CD4-positive, alpha-beta T cell treated with Interleukin-17A for 4 hours (primary cell): ENCODE measurements at places on chromosomes 16 and 17.

GRCh38 chr16:77246150-77246549 lies 46.9 kb downstream of the SYCE1L start:
- DNase-seq: no peak

GRCh38 chr17:12230481-12231354 lies 210.0 kb downstream of the MAP2K4 start:
- no peak for DNase-seq

GRCh38 chr16:17133851-17134250 lies 336.9 kb downstream of the XYLT1 start:
- DNase-seq: no peak

DNA sequence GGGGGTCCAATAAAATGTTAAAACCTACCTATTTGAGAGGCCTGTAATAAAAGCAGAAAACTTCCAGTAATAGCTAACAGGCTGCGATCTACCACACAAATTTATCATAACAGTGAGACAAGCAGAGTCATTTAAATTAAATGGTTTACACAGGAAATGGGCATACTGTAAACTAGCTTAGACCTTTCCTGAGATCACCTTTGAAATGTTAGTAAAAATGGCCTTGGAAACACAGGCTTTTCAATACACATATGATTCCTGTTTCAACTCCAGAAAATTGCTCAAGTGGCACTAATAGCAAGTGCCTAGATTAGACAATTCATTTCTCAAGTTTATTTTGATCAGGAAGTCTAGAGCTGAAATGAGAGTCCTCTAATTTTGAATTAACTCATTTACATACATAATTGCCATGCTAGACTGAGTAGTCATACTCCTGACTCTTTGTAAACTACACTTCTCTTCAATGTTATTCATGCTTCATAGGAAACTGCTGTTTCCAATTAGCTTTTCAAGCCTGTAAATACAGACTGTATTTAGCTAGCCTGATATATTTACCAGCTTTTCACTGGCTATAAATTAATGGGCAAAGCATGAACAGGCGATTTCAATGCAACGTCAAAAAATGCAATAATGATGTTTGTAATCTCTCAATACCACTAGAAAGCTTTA lies 43.3 kb downstream of the PARN start:
- no peak for DNase-seq

- no peak for DNase-seq
Measured at GRCh38 chr17:68969101-68969500, 13.9 kb upstream of the ABCA8 start.

- DNase-seq: no peak
Measured at GRCh38 chr17:82443465-82444283, 6.9 kb downstream of the CYBC1 start.

GRCh38 chr17:32976131-32976530 lies 15.5 kb upstream of the SPACA3 start:
- DNase-seq: no peak

DNA sequence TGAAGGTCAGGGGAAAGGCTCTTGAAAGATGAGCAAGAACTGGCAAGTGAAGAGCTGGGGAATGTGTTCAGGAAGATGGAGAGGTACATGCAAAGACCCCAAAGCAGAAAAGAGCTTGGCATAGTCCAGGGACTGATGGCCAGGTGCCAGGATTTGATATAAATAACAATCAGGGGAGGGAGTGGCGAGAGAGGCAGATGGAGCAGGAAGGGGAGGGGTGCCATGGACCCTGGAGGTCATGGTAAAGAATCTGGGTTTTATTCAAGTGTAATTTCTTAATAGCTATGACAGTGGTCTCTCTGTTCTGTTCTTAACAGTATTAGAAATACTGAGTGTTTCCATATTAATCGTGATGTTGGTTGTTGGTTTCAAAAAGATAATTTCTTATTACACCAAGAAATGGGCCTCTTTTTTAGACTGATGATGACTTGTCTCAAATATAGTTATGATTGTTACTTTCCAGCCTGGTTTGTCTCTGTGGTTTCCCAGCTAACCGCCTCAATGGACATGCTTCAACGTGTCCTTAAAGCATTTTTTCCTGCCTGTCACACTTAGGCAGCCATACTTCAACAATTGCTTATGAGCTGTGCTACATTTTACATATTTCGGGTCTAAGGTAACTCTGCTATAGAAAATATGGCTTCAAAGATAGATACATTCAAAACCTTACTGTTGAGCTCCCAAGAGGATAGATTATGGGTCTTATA lies 49.4 kb downstream of the MYH10 start:
- DNase-seq: no peak

DNA sequence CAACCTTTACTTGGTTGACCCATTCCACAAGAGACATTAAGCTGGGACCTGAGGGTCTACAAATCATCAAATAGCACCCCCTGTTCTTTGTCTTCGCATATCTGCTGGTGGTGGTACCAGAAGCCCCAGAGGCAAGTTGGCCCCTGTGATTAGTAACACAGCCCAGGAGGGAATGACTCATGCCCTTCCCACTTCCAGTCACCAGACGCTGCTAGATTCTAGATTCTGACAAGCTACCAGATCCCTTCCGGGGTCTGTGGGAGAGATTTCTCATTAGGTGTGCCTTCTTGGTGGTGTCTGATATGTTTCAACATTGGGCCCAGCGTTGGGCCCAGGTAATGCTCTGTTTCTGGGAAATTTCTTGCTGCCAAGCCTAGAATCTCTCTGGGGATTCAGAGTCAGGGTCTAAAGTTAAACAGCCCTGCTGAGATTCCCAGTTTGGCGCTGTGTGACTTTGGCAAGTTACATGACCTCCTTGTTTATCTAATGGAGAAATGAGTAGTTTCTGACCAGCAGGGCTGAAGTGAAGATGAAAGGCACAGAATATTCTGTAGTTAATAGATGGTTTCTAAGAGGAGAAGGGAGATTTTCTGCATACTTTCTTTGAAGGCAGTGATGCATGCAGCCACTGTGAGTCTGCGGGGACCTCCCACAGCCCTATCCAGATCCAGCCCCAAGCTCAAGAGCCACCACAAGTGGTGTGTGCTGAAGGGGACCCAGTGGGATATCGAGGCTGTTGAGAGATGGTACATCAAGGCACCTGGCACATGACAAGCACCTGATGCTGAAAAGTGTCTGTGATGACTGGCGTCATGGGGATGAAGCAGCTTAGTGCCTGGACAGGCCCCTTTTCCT lies 3.9 kb downstream of the TRPV2 start:
- DNase-seq: peak; percentile 69

DNA sequence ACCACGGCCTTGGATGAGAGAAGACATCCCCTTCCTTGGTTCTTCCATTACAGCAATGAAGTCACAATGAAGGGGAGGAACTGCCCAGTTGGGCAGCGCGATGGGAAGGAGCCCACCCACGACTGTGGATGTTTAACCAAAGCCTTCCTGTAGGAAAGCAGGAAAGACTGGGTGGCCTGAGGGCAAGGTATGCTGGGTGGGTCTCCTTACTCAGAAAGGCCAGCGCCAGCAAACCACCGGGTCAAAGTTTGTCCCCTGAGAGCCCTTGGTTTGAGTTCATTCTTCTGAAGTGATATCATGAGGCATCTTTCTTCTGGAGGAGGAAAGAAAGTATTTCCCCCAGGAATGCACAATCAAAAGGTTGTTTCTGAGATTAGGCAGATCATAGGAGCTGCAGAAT lies 105.2 kb downstream of the C16orf95 start:
- no peak for DNase-seq

GRCh38 chr17:67443931-67444595 lies 67.0 kb downstream of the PITPNC1 start:
- DNase-seq: no peak

DNA sequence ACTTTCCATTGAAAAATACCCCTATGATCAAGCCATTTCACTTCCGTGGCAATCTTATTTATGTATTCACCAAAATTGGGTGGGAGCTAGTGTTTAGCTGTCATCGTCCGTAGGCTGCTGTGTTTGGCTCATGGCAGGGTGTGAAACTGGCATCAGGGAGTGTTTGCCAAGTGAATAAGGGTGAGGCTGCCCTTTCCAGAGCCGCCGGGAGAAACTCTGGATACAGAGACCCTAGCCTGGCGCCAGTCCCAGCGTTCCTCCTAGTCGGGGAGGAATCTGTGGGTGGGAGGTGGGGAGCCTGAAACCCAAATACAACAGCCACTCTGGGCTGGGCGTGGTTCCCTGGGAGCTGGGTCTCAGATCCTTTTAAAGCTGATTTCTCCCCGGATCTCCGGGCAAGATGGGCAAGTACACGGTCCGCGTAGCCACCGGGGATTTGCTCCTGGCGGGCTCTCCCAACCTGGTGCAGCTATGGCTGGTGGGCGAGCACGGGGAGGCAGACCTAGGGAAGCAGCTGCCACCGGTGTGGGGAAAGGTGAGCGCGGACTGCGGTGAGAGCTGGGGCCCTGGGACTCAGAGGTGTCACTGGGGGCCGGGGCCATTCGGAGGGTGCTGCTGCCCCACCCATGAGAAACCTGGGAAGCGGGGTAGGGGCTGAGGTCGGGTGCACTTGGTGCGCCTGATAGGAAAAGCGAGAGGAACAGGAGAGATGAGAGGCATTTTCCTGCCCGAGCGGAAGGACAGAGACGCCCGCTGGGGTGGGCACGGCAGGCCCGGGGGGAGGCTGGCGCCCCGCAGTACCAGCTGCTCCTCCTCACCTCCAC lies 62.1 kb upstream of the TEKT1 start:
- DNase-seq: no peak
